ENCODE measurements at places on chromosomes 5 and 9. TPM values are rescaled to one million over a fixed set of nuclear protein-coding genes. Genes with fewer than 3 reads are reported as not detected.

- DNase-seq, result no peak
These were observed 107.0 kb upstream of the NUDT12 start for GRCh38 chr5:103669615-103670014.

DNA sequence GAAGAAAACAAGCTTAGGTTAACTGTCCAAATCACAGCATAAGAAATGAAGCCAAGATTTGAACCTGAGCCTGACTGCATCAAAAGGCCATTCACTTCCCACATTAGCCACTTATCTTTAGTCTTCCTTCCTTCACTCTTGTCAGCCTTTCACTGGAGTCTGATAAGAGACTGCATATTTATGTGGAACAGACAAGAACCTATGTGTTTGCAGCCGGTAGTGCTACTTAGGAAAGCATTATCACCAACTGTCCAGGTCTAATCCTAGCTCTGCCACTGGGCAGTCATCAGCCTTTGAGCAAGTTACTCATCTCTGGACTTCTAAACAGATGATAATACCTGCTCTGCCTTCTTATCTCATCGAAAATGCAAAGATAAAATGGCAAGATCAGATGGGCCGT, 12.1 kb upstream of the ATP6V0E1 start:
- DNase-seq, result no peak

GRCh38 chr9:95157481-95158151, 159.9 kb downstream of the FANCC start:
- no peak for DNase-seq

- no peak for DNase-seq
These were observed 11.8 kb upstream of the SCGB3A1 start for GRCh38 chr5:180603076-180603594.

DNA sequence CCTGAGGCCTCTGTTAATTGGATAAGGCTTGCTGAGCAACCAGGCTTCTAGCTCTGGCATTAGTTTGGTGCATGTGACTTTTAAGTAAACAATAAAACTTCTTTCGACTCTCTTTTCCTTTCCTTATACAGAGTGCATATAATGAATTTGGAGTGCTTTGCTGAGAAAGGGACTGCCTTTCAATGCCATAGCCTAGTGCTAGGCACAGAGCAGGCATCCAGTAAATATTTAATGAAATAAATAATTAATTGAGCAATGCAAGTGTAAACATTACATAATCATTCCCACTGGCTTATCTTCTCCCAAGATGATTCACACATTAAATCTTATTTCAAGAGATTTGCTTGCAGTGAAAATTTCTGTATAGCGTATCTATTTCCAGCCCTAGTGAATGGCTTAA, 74.1 kb downstream of the NMUR2 start:
- no peak for DNase-seq

GRCh38 chr9:35398651-35399335, 91.1 kb upstream of the RUSC2 start:
- no peak for DNase-seq

GABRA1 gene
- polyA plus RNA-seq, result not detected

STPG3 gene
- polyA plus RNA-seq, result 0.57 TPM

Data from left renal pelvis (tissue), 4 donors.